ENCODE measurements at places on chromosomes 4 and X.

- no peak for DNase-seq
These were observed 130.5 kb upstream of the SLITRK2 start for GRCh38 chrX:145687146-145687545.

GRCh38 chrX:39577206-39577984, 520.4 kb downstream of the BCOR start:
- no peak for DNase-seq

DNA sequence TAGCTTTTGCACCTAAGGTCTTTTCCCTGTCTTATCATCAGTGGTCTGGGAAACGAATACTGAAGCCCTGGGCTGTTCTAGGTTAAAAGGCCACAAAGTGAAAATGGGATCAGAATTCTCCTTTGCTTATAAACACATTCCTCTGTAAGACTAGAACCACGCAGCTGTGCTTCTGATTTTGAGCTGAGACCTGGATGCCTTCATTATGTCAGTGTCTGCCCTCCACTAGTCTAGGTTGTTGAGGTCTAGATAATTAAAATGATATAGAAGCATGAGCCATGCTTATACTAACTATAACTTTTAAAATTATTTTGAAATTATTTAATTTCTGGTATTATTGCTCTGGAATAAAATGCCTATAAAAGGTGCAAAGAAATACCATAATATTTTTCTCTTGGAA, 403.9 kb downstream of the ADGRL3 start:
- no peak for DNase-seq

DNA sequence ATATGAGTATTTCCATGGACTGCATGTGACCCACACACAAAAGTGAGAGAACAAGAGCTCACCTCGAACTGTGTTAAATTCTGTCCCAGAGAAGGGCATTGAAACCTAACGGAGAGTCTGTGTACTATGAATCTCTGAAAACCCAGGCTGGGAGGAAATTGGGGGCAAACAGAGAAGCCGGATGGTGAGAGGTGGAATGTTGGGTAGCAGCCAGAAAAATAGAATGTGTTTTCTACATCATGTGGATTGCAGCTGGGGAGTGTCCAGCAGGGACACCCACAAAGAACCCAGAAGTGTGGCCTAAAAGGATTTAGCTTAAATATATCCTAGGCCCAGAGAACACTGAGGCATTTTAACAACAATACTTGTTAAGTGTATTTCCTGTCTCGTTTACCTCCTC, 38.6 kb downstream of the MND1 start:
- DNase-seq = no peak

DNA sequence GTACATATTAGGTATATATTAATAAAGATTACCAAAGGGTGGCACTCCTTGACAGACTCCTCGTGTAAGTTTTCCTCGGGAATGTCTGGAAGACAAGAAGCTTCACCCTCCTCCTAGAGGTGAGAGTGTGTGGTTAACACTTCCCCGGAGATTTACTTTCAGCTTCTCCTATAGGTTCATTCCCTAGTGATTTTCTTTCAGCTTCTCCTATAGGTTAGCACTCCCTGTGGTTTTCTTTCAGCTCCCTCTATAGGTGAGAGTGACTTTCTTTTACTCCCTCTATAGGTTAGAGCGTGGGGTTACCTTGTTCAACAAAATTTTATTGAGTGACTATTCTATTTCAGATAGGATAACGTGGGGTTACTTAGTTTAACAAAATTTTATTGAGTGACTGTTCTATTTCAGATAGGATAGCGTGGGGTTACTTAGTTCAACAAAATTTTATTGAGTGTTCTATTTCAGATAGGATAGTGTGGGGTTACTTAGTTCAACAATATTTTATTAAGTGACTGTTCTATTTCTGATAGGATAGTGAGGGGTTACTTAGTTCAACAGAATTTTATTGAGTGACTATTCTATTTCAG, 106.0 kb upstream of the PLAC1 start:
- DNase-seq = no peak

DNA sequence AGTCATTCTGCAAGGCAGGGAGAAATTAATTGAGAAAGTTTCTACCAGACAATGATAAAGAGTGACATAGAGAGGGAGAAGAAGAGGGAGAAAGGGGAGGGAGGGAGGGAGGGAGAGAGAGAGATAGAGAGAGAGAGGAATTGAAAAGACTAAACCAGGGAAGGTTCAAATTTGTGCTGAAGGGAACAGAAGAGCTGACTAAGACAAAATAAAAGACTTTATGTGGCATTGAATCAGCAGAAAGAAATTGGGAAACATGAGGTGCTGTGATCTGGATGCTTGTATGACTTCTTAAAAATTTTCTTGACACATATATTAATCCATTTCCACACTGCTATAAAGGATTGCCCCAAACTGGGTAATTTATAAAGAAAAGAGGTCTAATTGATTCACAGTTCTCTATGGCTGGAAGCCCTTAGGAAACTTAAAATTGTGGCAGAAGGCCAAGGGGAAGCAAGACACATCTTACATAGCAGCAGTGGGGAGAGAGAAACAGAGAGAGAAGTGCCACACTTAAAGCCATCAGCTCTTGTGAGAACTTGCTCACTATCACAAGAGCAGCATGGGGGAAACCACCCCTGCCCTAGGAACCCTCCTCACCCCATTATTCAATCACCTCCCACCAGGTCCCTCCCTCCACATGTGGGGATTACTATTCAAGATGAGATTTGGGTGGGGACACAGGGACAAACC, 13.5 kb upstream of the CXCL6 start:
- no peak for DNase-seq

DNA sequence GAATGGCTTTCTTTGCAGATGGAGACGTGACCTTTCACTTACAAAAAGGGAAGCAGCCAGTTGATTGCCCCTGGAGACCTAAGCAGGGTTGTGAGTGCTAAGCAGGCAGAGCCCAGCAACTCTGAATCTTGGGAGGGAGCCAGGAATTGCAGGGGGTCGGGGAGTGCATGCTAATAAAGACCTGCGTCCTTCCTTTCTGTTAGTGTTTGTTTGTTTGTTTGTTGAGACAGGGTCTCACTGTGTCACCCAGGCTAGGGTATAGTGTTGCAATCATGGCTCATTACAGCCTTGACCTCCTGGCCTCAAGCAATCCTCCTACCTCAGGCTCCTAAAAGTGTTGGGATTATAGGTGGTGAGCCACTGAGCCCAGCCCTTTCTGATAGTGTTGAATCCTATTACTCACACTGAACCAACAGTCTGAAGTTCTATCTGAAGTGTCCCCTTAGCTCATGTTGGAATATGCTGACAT, 137.4 kb downstream of the CEP135 start:
- DNase-seq = no peak

DNA sequence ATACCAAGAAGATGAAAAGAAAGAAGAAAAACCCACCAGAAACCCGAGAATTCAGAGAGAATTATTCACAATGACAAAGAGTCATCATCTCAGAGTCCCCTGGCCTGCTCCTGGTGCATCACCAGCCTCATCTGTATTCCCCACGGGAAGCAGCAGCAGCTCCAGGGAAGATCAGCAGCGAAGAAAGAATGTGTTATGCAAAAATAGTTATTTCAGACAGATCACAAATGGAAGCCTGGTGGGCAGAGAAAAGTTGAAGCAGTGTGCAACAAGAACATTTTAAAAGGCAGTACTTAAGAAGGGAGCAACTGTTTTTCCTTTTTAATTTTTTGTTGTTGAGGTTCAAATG, 189.2 kb downstream of the PPP3CA start:
- no peak for DNase-seq

- DNase-seq = no peak
These were observed 2.9 kb downstream of the PF4 start for GRCh38 chr4:73978886-73979285.

GRCh38 chr4:17276776-17277175, 235.1 kb downstream of the QDPR start:
- DNase-seq = no peak

- no peak for DNase-seq
These were observed 620.2 kb upstream of the BOD1L1 start for GRCh38 chr4:14247767-14248166.

DNA sequence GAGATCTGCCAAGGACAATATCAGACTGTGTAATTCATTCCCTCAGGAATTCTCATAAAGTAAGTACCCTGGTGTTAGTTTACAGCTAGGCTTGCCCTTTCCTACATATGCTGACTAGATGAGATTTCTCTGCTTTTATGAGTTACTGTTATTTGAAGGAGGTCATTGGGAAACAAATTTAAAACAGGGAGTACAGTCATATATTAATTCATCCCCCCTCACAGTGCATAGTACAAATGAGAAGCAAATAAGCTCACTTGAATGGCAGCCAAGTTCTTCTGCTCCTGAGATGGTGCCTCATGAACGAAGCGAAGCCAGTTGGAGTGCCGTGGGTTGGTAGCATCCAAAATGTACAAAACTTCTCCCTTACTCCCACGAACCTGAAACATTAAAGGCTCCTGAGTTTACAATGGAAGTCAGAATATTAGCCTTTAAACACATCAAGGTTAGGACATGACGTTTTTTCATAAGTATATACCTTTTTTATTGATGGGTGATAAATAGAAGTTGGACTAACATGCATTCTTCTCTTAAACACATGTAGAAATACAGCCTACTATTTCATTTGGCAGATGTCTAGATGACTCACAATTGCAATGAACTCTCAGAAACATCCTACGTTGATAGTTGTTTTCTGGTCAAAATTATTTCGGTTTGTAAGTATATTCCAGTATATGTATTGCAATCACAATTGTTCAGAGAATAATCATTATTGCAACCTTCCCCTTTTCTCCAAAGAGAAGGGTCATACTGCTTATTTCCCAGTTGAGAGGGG, 69.2 kb downstream of the PRDM5 start:
- DNase-seq = no peak

DNA sequence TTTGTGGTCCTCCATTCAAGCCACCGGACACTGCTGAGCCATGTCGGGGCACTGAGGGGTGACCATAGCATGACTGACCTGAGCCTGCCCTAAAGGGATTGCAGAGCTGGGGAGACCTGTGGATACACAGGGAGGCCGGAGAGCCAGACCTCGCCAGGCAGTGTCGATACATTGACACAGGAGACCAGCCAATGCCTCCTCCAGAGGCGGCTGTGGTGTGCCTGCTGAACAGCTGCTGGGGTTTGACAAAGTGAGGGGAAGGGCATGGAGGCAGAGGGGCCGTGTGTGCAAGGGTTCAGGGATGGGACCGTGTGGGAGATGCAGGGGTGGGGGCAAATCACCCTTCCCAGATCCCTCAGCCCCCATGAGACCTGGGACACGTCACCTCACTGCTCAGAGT, 48.0 kb downstream of the PPP2R2C start:
- no peak for DNase-seq

GRCh38 chrX:13716455-13716854, 18.0 kb downstream of the TRAPPC2 start:
- DNase-seq = no peak

DNA sequence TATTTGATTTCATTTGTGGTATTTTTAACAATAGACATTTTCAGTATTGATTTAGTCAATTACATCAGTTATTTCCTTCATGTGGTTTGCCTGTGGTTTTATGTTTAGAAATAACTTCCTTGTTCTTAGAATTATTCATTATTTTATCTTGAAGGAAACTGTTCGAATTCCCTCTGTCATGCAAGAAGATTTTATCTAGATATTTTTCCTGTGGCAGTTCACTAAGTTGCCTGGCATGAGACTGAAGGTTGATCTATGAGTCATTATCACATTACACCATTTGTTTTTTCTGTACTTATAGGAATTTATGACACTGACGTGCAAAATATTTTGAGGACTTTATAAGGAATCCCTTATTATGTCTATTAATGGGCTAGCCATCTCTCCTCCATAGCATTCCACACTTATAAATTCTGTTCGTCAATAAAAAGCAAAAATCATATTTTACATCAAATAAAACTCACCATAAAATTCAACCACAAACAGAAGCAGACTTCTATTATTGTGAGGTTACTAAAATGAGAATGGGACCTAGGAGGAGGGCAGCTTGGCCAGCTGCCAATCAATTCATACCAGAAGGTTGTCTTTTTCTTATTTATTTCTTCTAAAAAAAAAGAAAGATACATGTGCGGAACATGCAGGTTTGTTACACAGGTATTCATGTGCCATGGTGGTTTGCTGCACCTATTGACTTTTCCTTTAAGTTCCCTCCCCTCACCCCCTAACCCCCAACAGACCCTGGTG, 179.0 kb downstream of the KCNIP4 start:
- DNase-seq = no peak

DNA sequence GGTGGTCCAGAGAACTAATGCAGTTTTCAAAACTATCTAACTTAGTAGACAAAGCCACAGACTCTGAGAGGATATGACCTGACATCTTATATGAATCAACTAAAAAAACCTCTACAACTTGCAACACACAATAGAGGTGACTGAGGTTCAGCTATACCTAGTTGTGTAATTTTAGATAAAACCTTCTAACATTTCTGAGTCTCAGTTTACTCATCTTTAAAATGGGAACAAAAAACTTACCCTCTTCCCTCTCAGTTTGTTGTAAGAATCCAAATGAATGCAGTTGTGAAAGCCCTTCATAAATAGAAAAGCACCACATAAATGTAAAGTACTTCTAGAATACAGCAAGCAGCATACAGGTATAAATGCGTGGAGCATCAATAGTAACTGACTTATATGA, 5.9 kb downstream of the SH3D19 start:
- DNase-seq = no peak

DNA sequence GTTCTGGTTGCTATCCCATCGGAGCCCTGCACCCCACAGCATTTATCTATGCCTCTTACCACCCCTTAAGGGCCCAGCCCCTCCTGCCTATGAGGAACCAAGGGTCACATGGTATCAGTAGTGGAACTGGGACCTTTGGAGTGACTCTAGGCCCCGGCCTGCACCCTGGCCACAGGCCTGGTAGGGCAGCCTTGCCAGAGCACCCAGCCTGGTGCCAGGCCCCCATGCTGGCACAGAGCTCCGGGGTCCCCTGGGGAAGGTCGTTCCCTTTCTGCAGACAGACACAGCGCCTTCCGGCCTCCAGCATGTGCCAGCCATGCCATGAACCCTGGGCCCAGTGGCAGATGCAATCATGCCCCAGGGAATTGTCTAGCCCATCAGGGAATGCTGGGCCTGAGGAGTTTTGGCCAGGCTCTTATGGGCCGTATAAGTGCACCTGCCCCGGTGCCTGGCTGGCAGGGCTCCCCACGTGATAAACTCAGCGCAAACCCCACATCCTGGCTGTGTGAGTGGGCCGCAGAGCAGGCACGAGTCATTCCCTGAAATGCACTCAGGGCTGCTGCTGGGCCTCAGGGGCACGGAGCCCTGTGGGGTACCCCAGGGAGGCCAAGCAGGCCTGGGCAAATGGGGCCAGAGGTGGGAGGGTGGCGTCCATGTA, 19.8 kb upstream of the ADD1 start:
- no peak for DNase-seq

- no peak for DNase-seq
These were observed 46.1 kb downstream of the TMEM150C start for GRCh38 chr4:82515705-82516104.

GRCh38 chr4:109462802-109463201, 29.2 kb downstream of the SEC24B start:
- no peak for DNase-seq

DNA sequence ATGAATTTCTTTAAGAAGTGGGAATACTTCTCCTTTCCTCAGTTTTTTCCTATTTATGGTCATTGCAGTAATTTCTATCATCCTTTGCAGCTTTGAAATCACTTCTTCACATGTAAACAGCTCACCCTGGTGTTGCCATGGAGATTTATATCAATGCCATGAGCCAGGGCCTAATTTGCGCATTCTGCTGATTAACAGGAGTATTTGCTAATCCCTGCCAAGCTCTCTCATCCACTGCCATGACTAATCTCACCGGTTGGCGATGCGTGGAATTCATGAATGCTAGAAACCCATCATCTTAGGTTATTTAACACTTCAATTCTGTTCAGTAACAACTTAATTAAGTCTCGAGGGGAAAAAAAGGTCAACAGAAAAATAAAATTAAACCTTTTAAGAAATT, 11.8 kb upstream of the FGF13 start:
- DNase-seq = no peak

GRCh38 chr4:170030121-170030520, 3.9 kb upstream of the MFAP3L start:
- no peak for DNase-seq

Data from activated CD8-positive, alpha-beta memory T cell treated with anti-CD3 and anti-CD28 coated beads, Interleukin-2, amount 10 ng/mL, durations not matched to agents 7 days and 5 days (primary cell).